ENCODE measurements at places on chromosomes 2 and 18.
A peak's percentile ranks its signal among the peaks of the same experiment; 100 is the strongest.

- no peak for DNase-seq
Measured at GRCh38 chr18:46759890-46760289, 3.0 kb upstream of the ST8SIA5 start.

- no peak for DNase-seq
Measured at GRCh38 chr2:176852667-176853066, 359.9 kb upstream of the HNRNPA3 start.

GRCh38 chr2:131105950-131106801, 1.0 kb downstream of the PLEKHB2 start:
- peak; percentile 34 for DNase-seq

DNA sequence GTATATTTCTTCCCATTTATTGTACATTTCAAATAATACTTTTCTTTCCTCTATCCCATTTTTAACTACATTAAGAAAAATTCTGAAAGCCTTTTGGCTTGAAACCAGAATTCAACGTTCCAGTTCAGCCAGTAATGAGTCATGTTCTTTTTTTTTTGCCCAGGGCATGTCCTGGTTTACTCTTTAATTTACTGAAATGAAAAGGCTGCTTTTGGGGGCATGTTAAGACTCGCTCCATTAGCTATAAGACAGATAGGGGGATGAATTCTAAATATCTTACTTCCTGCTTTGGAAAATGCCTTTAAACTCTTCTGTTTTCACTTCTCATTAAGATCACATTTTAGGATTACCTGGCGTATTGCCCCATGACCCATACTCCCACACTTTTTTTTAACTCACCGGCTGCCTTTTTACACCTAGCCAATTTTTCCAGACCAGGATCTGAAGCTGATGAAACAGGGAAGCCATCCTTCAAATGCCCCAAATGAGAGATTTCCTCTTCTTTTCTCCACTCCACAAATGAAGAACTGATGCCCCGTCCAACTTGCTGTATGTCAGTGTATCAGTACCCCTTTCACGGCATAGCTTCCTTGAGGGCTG, 585 bp downstream of the ABCA12 start:
- no peak for DNase-seq

DNA sequence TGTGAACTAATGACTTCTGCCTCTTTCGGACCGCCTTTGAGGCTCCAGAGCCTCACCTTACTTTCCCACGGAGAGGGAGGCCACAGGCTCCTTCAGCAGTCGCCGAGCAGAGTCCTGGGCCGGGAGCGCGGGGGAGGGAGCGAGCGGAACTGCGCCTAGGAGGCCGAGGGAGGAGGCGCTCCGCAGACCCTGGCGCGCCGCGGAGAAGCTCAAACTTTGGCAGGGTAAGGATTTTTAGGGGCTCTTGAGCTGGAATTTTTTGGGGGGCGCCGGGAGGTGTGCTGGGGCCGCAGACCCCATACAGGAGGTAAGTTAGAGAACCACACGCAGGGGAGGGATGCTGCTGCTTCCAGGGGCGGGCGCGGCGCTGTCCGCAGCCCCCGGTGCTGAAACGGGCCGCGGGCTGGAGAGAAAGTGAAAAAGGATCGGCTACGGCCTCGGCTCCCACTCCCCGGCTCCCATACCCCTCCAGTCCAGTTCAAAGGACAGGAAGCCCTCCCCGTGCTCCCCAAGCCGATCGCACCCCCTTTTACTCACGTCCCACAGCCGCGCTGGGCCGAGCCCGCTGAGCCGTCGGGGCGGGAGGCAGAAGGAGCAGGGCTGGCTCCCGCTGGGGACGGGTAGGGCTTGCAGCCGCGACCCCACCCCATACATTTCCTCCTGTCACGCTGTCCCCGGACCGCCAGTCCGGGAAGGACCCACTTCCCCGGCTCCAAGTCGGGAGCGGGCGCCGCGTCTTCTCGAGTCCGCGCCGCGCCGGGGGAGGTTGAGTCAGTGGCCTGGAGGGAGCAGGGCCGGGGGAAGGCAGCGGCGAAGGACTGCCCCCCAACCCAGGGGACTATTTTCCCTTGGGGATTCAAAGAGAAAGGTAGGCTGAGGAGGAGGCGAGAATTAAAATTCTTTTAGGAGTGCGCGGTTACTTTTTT, at the start of gene CNGA3:
Gene CNGA3 (plus strand): TSS at position 146 of the 926 bp plus-strand sequence. CDS start 23,520 bp downstream, outside the sequence.
- no peak for DNase-seq

GRCh38 chr2:122570641-122571040, 815.2 kb downstream of the TSN start:
- no peak for DNase-seq

GRCh38 chr2:74552914-74553811, 579 bp downstream of the LOXL3 start:
- no peak for DNase-seq

DNA sequence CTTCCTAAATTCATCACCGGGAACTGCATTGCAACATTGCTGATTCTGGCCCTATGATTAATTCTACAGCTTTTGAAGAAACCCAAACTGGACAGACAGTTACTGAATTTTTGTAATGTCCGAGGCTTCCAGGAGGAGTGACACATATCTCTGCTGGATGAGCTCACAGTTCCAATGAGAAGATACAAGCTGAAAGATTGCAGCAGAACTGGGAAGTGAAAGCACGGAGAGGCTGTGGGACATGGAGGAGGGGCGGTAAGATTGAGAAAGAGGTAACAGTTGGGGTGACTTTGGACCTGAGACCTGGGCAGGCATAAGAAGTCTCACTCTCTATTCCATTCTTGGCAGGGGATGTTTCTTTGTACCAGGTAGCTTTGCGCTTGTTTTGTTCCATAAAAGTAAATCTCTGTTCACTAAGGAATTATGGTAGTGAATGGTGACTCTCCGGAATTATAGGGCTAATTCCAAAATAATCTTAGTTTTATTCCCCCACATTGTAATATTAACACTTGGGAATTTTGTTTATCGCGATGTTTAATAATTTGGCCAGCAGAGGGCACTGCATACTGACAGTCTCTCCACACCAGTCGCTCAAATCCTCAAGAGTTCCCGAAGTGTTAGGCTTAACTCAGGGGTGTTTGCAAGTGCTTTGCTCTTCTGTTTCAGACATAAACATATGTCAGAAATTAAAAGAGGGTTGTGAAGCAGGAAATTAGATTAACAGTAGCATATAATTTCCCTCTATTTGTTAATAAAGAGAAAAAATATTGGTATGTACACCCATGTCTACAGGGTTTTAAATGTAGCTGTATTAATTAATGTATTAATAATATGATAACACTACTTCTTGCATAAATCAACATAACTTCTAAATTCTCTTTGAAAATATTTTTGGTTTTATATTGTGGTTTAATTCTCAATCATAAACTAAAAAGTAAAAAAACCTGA, 201.4 kb downstream of the SOCS6 start:
- DNase-seq, result no peak

DNA sequence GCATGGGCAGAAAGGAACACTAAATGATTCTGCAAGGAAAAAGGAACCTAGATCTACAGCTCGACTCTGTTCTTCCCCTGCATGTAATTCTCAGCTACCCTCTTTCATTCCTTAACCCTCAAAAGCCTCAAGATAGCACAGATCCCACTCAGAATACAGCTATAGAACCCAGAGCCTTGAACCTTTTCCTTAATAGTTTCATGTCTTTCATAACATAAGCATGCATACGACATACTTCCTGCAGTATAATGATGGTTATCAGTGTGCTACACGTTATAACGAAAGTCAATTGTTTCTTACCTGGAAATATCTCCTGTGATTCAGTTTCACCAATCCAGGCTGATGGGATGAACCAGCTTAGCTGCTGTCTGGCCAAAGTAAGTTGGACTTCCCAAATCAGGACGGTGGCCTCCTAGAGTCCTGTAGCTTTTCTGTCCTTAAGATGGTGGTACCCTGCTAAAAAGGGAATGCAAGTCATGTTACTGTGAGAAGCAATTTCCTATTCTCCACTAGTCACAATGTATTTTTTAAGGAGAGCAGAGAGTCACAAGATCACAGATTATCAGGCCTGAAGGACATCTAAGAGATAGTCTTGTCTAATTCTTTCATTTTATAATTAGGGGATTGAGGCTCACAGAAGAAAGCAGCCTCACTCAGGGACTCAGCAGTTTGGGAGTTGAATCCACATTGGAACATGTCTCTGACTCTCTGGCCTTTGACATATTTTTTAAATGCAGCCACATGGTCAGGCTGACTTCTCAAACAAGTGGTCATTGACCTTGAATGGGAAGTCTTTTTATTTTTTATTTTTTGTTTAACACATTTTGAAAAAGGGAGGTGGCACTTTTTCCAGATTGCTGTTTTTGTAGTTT, 41.8 kb downstream of the CYRIA start:
- DNase-seq, result no peak

DNA sequence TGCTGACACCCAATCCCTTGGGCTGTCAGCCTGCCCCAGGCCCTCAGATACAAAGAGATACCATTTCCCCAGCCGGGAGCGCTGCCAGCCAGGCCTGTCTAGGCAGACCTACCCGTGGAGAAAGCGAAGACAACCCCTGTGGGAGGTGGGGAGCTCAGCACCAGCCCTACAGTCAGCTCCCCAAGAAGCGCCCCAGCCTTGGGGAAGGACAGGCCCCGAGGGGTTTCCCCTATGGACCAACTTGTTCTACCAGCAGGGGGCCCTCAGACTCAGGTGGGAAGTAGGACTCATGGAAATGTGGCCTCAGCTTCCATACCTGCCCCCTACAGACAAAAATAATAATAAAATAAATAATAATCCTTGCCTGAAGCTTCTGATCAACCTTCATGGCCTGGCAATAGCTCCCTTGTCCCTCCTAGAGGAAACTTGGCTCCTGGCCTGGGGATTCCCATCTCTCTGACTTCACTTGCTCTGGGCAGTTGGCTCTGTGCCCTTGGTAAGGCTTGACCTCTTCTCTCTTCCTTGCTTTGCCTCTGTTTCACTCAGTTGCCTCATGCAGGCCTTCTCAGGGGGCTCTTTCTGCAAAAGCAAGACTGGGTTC, 7.0 kb downstream of the SLC35F6 start:
- peak; percentile 41 for DNase-seq

DNA sequence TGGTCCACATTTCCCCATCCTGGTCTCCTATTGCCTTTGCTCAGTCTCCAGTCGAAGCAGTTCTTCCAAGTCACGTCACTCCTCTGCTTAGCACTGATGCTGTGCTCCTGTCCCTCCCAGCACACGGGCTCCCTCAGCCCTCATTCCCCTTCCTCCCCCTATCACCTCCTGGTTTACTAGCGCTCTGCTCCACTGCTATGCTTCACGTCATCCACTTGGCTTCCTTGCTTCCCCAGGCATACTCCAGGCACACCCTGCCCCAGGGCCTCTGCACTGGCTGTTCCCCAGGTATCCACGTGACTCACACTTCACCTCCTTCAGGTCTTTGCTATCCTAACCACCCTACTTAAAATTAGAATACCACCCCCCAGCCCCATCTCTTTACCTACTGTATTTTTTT, 269.3 kb downstream of the GLI2 start:
- no peak for DNase-seq

DNA sequence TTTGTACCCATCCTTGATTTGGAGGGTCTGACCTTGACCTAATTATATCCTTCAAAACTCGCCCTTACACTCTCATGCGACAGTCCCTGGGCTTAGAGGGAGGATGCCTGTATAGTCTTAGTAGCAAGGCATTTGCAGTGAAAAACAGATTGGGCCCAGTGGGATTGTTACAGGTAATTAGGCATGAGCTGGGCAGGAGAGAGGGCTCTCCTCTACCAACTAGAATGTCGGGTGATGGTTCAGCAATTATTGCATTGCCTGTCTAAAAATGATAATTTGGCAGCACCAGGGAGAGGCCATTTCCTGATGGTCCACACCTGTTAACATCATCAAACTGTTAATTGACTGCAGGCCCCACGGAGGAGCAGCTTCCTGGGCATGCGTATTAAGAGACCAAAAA, 32.4 kb downstream of the COMMD1 start:
- no peak for DNase-seq

DNA sequence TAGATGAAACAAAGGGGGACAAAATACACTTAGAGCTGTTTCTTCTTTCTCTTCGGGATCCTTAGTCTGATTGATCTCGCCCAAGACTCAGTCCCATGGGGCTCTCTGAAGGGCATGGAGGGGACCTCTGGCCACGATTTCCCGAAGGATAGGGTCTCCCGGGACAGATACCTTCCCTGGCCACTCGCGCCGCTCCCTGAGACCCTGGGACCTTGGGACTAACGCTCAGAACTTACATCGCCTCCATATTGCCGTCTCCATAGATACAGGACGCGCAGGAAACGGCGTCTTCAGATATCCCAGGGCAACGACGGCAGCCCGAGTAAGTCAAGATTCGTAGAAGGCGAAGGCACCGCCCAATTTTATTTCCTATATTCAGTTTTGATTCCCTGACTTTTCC, at the start of gene CFAP65:
Gene CFAP65 (minus strand): TSS at position 265 of the 400 bp plus-strand sequence. CDS start 2,468 bp downstream, outside the sequence.
- DNase-seq, result peak; percentile 40

- DNase-seq, result no peak
Measured at GRCh38 chr2:28351621-28352020, 41.0 kb upstream of the FOSL2 start.

- DNase-seq, result no peak
Measured at GRCh38 chr2:236975766-236976165, 109.9 kb upstream of the COPS8 start.

DNA sequence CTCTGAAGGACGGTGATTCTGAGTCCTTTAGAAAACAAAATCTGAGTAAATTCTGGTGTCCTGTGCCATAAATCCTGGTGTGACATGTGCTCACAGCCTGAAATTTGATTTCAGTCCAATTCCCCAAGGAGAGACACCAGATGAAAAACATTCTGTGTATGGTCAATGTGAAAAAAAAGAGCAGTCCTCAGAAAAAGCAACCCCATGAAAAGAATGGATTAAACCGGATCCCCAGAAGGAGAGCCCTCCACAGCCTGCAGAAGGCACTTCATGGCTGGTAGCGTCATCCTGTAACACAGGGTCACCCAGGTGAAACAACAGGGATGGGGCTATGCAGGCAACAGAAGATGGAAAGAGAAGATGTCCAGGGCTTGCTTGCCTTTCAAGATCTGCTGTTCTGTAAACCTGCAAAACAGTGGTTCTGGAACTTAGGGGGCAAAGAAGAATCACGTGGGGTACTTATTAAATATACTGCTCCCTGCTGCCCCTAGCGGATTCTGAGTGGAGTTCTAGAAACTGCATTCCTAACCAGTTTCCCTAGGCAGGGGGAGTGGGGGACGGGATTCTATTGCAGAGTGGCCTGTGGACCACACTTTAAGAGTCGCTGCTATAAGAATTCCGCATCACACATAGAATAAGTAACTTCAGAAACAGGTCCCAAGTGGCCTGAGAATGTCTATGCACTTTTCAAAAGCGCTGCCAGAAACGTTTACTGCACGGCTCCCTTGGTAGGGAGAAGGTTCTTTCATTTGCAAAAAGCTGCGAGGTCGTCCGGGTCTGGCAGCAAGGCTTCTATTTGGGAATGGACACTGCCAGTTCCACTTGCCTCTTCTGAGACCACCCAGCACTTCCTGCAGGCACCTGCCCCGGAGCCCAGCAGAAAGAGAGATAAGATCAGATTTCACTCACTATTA, 118.9 kb upstream of the ARL5A start:
- peak; percentile 5 for DNase-seq

- DNase-seq, result no peak
Measured at GRCh38 chr2:3463944-3464343, 55.4 kb downstream of the ADI1 start.

DNA sequence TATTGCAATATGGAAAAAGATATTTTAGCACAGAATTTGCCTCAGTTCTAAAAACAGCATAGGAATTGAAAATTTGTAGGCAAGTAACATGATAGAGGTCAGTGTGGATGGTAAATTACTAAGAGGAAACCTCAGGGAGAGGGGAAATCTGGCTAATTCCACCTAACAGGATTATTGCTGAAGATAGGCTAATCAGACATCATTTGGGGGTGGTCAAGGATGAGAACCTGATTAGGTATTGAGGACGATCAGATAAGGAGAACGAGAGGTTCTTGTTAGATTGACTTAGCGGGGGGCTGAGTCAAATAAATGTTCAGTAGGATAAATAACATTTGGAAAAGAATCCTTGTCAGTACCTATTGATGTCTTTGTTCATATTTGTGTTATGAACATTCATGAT, 543.2 kb upstream of the LRRTM4 start:
- DNase-seq, result no peak
